ENCODE measurements at places on chromosomes 16 and 17.
A peak's percentile ranks its signal among the peaks of the same experiment; 100 is the strongest.

DNA sequence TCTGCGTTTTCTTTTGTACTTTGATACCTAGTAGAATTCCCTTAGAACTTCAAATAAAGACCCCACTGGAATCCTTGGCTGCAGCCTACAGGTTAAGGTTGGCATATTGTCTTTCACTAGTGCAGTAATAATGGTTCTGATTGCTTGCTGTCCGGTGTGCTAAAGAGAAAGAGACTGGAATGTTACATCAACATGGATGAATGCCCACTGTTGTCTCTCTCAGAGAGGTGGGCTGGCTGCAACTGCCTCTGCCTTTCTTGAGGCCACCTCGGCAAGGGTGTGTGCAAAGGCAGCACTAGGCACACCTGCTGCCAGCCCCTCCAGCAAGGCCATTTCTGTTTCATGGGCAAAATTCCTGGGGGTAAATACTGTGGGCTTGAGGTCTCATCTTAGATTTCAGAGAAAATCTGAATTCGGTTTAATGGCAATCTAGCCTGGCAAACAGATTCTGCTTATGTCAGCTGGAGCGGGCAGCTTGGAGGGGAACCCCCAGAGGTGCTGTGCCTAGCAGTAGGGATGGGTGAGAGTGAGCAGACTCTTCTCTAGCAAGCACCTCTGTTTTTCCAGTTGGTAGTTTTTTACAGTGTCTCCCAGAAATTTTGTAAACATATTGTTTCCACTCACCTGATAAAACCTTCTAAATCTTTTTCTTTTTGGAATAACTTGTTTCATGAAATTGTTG is 54.0 kb downstream of the MRTFB start:
- no peak overlapping the region for H3K4me3 ChIP-seq
- no peak for DNase-seq
- no peaks in the 10 kb centered on the region for H3K4me1 ChIP-seq
- no peaks in the 10 kb centered on the region for H3K27me3 ChIP-seq
- no peak overlapping the region for H3K27ac ChIP-seq

DNA sequence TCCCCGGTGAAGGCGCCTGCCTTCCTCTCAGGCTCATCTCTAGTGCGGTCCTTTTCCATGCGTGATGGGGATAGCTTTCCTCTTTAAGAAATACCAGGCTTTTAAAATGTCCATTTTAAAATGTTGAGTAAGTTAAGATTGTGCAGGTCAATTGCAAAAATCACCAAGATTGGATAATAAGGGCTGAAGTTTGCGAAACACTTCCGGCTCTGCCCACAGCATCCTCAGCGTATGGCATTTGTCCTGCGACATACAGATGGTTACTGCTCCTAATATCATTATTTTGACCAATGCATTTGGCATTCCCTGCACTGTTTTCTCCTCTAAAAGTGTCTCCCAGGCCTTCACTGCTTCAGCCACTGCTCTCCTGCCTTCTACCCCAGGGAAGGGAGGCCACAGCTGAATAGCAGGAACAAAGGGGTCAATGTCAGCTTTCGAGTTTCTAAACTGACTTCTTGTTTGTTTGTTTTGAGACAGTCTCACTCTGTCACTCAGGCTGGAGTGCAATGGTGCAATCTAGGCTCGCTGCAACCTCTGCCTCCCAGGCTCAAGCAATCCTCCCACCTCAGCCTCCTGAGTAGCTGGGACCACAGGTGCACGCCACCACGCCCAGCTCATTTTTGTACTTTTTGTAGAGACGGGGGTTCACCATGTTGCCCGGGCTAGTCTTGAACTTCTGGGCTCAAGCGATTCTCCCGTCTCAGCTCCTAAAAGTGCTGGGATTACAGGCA is 91.9 kb downstream of the CRISPLD2 start:
- H3K4me1 ChIP-seq = peaks cover 4% of the 10 kb centered on the region
- peaks cover 12% of the 10 kb centered on the region for H3K36me3 ChIP-seq
- H3K27ac ChIP-seq = peak overlapping the region; percentile 24
- H3K4me3 ChIP-seq = no peak overlapping the region
- DNase-seq = no peak

GRCh38 chr16:84868829-84869472 is 49.2 kb downstream of the CRISPLD2 start:
- no peak overlapping the region for H3K27ac ChIP-seq
- H3K4me1 ChIP-seq = no peaks in the 10 kb centered on the region

DNA sequence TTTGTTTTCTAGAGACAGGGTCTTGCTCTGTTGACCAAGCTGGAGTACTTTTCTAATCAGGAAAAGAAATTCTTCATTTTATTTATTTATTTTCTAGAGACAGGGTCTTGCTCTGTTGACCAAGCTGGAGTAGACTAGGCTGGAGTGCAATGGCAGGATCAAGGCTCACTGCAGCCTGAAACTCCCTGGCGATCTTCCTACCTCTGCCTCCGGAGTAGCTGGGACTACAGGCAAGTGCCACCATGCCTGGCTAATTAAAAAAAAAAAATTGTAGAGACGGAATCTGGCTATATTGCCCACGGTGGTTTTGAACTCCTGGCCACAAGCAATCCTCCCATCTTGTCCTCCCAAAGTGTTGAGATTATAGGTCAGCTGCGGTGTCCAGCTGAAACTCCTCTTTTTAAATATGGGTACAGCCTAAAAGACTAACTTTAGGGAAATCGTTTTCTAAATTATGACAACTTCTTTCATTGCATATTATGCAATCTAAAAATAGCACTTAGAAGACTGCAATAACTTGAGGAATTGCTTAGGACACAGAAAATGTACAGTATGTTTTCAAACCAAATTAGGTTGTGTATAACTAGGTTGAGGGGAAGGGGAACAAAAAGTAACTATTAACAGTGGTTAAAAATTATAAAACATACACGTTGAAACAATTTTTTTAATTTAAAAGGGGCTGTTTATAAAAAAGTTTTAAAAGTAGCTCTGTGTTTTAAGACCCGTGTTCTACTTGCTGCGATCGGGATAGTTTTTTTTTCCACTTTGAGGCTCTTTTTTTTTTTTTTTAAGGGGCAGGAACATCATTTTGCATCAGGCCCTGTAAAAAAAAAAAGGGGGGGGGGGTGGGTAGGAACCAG is 4.7 kb downstream of the PRAC1 start:
- no peak overlapping the region for H3K4me3 ChIP-seq
- no peaks in the 10 kb centered on the region for H3K36me3 ChIP-seq
- H3K27ac ChIP-seq = no peak overlapping the region
- DNase-seq = no peak
- peaks cover 21% of the 10 kb centered on the region for H3K4me1 ChIP-seq

- H3K27me3 ChIP-seq = no peaks in the 10 kb centered on the region
- no peak for DNase-seq
- H3K4me3 ChIP-seq = no peak overlapping the region
- H3K36me3 ChIP-seq = peaks cover 100% of the 10 kb centered on the region
These were observed 10.6 kb upstream of the PLD6 start for GRCh38 chr17:17216776-17217175.
